Stimulated activated naive B cell treated with anti-CD40 and anti-IgM and Interleukin-4, amounts not matched to agents 10 μg/mL and 1 μg/mL and 100 μg/mL, for 72 hours (primary cell): ENCODE measurements at places on chromosomes 1 and 21.

- no peak for DNase-seq
These were observed 38.6 kb downstream of the ABL2 start for GRCh38 chr1:179190861-179191260.

DNA sequence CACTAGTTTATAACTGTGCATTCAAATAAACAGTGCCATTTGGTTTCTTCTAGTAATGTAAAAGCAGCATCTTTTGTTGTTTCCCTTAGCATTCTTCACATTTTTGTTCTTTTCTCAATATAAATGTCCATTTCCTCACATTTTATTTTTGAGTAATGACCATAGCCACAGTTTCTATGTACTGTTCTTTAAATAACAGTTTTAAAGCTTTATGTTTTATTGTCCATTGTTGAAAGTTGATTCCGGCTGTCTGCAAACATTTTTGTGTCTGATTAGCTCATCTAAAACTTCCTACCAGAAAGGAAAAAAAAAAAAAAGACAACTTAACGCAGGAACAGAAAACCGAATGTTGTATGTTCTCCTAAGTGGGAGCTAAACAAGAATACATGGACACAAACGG lies 139.7 kb downstream of the MAGI3 start:
- no peak for DNase-seq

- no peak for DNase-seq
These were observed 28.6 kb downstream of the GFI1 start for GRCh38 chr1:92458146-92458545.

DNA sequence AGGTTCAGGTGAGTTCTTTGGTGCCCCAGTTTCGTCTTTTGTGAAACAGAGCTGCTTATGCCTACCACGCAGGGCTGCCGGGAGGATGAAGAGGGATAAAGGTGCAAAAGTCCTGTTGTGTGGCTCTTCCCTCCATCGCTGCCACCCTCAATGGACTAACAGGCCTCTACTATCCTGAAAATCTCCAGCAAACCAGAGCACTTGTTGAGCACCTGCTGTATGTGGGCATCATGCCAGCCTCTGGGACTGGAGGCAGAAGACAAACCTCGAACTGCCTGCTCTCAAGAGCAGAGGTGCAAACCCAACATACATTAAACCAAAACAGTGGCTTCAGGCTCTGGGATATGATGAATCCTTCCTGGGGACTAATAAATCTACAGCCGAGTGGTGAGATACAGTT lies 174.1 kb downstream of the ACTL8 start:
- no peak for DNase-seq

DNA sequence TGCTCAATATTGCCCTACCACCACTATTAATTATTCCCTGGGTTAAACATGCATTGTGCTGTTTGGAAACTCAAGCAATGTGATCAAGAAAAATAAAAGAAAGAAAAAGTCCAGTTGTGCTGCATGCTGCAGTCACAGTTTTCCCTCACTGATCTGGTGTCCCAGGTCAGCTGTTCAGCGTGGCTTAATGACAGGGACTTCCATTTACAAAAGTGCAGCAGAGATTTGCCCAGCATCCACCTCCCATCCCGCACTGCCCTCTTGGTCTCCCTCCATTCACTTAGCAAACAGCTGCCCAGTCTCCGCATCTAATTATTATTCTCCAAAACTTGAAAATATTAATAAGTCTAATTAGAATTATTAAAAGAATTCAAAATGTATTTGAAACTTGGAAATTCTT lies 2.0 kb upstream of the OR2T4 start:
- DNase-seq, result no peak

- no peak for DNase-seq
These were observed 9.6 kb upstream of the ADORA1 start for GRCh38 chr1:203117611-203118575.

DNA sequence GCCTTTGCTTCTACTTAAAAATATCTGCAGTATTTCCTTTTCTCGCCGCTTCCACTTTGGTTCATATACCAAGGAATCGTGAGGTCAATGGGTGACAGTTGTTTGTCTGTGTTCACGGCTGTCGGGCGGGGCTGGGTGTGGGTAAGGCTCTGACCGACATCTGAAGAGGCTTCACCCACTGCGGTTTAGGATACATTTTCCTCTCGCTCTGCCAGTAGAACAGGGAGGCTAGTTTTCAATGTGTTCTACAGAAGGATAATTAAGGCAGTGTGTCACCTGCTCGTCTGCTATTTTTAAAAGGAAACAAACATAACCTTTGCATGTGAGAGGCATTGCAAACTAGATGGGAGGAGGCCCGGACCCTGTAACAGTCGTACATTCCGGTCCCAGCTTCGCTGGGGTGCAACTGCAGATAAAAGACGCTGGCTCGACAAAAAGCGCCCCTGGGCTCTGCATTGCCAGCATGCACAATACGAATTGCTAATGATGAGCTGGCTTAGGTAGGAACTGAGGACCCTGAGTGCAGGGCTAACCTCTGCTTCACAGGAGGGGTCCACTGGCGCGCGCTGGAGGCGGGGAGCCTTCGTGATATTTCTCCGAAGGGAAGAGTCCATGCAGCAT lies 8.5 kb upstream of the ERG start:
- DNase-seq, result no peak

DNA sequence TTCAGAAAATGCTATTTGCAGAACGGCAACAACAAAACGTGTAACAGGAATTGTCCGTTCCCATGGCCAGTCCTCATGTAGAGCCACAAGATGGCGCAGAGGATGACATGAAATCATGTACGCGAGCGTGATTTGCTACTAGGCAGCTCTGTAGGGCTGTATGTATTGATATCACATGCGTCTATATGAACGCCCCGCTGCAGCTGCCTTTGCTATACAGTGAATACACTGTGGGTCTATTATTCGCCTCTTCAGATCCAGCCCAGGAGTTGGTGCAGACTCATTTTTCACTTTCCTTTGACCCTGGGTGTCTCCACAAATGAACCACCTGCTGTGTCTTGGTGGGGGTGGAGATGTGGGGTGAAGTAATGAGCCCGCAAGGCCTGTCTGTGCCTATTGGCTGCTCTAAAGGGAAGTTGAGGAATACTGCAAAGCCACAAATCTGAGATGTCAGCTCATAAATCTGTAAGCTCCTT lies 361.5 kb downstream of the KIF26B start:
- no peak for DNase-seq

GRCh38 chr1:94475232-94475631 lies 57.0 kb downstream of the ABCD3 start:
- no peak for DNase-seq

DNA sequence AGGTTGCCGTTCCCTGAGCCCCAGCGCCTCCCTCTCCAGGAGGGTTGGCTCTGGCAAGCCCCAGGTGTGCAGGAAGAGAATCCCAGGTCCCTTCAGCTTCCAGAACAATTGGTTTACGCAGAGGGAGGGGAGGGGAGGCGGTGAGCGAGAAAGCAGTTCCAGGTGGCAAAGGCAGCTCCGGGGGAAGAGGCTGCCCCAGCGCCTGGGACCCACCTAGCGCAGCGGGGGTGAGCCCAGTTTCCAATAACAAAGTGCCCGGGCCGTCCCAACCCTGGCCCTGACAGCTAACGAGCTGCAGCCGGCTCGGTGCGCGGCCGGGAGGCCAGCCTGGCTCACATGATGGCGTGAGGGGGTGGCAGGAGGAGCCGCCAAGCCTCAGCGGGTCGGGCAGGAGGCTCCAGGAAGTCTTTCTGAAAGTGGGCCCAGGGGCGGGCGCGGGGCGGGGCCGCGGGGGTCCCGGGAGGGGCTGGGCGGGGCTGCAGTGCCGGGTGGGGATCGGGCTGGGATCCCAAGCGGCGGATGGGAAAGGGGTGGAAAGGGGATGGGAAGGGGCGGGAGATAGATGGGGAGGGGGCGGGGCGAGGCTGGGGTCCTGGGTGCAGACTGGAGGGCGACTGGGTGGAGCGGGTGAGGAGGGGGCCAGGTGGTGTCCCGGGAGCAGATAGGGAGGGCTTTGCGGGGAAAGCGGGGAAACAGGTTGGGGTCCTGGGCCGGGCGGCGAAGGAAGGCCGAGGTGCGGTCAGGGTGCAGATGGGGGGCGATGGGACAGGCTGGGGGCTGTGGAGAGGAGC lies 22.8 kb downstream of the DHRS3 start:
- DNase-seq, result peak; percentile 27

GRCh38 chr1:89904219-89904980 lies 83.6 kb downstream of the LRRC8D start:
- no peak for DNase-seq

- no peak for DNase-seq
These were observed 27.5 kb upstream of the TCEA3 start for GRCh38 chr1:23452011-23452411.
